ENCODE measurements at places on chromosomes 12 and 14.
A peak's percentile ranks its signal among the peaks of the same experiment; 100 is the strongest.

GRCh38 chr12:89101440-89101839, 250.9 kb downstream of the DUSP6 start:
- no peak for DNase-seq

DNA sequence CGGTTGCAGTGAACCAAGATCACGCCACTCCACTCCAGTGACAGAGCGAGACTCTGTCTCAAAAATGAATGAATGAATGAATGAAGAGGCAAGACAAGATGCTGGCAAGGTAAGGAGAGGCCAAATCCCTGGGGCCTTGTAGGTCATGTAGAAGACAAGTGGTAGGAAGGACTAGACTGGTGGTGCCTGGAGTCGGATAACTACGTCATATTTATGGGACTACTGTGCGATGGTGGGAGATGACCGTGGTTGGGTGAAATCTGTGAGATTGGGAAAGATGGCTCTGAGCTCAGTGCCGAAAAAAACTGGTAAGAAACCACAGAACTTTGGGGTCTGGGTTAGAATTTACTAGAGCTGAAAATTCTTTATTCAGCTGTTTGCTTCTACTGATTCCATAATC, 50.6 kb downstream of the HELB start:
- DNase-seq = no peak

DNA sequence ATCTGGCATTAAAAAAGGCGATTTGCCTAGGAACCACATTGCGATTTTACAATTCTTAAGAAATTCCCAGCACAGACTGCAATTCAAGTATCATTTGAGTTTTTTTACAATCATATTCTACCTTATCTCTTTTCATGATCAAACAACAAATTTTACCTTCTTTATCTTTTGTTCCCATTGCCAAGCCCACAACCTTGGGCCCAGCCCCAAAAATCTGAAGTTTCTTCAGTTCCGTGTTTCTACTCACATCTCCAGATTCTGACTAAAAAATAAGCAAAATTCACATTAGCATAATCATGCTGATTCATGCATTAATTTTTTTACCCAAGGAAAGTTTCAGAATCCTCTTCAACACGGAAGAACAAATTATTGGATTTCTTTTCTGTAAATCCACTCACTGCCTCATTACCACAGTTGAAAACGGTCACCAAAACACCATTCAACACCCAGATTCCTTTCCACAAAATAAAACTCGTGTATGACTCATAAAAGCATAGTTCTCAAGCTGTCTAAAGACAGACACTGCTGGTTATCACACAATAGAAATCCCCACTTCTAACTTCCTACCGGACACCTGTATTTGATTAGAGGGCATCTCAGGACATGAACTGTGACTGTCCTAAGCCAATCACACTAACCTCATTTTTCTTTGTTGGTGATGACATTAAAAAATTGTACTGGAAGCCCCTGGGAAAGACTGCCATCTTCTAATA, 32.7 kb downstream of the KDM5A start:
- DNase-seq = peak; percentile 37

- DNase-seq = no peak
Observed at GRCh38 chr12:111046896-111047295, 126.5 kb upstream of the MYL2 start.

DNA sequence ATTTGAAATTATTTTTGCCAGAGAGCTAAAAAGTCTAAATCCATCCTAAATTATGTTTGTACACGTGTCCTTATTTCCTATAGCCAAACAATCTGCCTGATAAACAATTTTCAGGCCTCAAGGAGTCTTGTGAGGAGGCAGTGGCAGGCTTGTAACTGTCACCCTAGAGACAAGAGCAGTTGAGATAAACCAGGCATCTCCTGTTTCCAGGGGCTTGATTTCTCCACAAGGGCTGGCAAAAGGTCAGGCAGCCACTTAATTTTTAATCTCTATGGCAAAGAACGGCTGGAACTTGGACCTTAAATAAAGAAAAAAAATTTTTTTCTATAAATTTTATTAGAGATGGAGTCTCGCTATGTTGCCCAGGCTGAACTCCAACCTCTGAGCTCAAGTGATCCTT, 15.5 kb downstream of the PKP2 start:
- no peak for DNase-seq

- DNase-seq = no peak
Observed at GRCh38 chr14:105059035-105059924, 6.0 kb downstream of the GPR132 start.

DNA sequence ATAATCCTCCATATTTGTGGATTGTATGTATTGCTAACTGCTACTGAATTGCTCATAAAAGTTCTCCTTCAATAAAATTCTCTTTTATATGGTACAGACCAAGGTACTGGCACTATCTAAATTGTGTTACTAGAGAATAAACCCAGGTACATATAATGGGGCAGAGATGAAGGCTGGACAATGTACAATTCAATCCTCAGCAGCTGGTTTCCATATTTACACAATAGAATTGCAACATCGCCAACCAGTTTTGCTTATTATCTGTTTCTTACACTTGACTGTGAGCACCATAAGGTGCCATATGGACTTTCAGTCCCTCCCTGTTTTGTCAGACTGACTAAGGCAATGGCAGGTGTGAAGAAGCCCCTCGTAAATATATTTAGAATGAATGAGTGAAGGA, 18.1 kb downstream of the KITLG start:
- DNase-seq = no peak

GRCh38 chr14:47300796-47301195, 374.6 kb downstream of the MDGA2 start:
- DNase-seq = peak; percentile 13

GRCh38 chr12:66901138-66901932, 222.5 kb upstream of the GRIP1 start:
- DNase-seq = no peak

- no peak for DNase-seq
Observed at GRCh38 chr14:23300687-23301223, 1.9 kb downstream of the PPP1R3E start.

- DNase-seq = no peak
Observed at GRCh38 chr14:90559811-90560492, 163.1 kb downstream of the CALM1 start.

DNA sequence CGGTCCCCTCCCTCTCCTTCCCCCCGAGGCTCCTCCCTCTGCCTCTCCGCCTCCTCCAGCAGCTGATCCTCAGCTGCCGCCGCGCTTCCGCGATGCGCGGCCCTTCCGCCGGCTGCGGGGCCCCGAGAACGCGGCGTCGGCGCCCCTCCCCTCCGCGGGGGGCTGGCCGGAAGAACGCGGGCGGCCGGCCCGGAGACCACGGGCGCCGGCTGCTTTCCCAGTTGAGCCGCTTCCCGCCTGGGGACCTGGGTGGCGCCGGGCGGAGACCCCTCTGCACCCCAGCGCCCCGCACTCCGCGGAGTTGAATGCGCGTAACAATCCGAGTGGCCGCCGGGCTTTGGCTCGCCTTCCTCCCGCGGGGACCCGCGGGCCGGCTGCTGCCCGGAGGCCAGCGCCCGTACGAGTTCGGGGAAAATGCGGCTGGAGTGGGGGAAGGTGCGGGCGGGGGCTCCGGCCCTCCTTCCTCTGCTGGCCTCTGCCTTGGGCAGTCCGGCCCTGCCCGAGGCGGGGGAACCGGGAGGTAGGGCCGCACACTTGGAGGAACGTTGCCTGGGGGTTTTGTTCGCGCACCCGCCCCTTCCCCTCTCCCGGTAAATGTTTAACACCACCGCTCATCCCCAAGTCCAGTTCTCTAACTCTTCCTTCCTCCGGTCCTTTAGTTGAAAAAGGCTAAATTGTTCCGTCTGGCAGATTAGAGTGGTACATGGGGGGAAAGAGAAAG, 393 bp upstream of the DCAF5 start:
- DNase-seq = no peak

DNA sequence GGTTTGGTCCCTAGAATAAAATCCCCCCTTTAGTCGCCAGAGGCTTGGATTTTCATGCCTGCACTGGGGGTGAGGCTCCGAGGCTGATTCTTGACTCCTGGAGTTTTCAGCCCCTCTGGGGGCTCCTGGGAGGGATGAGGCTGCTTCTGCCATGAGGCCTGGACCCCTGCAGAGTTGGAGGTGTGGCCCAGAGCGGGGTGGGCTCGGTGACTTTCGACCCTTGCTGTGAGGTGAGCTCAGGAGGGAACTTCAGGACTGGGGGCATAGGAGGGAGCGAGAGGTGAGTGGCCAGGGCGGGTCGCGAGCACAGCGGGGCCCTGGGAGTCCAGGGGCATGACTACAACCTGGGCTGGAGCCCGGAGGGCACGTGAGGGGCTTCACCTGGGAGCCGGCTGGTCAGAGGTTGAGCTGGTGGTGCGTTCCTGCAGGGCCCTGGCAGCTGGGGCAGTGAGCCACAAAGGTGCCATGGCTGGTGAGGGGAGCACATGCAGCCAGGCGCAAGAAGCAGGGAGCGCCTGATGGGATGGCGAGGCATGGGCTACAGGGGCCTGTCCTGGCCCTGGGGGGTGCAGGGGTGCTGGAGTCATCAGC, 168.2 kb downstream of the KIF26A start:
- no peak for DNase-seq

GRCh38 chr14:37673439-37673838, 78.0 kb downstream of the TTC6 start:
- DNase-seq = no peak

DNA sequence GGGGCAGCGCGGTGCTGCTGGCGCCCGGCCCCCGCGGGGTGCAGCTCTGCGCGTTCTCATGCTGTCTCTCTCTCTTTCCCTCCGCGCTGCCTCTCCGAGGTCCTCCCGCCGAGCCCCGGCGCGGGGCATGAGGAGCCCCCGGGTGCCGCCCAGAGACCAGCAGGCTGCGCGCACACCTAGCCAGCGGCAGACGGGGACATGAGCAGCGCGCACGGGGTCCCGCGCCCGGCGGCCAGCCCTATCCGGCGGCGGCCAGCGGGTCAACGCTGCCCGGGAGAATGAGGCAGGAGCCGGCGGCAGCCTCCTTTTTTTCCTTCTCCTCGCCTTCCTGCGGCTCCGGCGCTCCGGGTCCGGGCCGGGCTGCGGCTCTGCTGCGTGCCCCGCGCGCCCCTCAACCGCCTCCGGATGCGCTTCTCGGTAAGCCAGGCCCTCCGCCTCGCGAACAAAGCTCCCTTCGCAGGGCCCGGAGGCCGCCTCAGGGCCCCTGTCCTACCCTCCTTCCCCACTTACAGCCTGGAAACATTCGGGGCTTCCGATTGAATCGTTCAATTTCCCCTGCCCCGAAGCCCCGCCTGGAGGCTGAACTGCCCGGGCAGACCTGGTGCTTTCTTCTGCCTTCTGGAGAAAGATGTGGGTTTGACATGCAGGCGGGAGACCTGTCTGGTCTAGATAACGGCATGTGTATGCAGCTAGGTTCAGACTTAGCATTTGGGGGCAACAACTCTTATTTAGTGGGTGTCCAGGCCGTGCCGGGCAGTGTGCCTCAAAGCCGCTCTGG, at the start of gene TUNAR:
TSS of gene TUNAR (plus strand) at position 72 of the 778 bp plus-strand sequence.
- no peak for DNase-seq

GRCh38 chr12:54126029-54126695, 62.6 kb downstream of the SMUG1 start:
- DNase-seq = peak; percentile 29

GRCh38 chr12:58530742-58531062, 389.6 kb downstream of the LRIG3 start:
- peak; percentile 53 for DNase-seq

DNA sequence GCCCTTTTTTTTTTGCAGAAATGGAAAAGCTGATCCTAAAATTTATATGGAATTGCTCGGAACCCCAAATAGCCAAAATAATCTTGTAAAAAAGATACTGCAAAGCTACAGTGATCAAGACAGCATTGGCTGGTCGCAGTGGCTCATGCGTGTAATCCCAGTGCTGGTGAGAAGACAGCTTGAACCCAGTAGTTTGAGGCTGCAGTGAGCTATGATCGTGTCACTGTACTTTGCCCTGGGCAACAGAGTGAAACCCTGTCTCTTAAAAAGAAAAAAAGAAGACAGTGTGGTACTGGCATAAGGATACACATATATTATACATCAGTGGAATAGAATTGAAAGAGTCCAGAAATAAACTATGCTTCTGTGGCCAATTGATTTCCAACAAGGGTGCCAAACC, 5.4 kb downstream of the ITGB7 start:
- DNase-seq = no peak

DNA sequence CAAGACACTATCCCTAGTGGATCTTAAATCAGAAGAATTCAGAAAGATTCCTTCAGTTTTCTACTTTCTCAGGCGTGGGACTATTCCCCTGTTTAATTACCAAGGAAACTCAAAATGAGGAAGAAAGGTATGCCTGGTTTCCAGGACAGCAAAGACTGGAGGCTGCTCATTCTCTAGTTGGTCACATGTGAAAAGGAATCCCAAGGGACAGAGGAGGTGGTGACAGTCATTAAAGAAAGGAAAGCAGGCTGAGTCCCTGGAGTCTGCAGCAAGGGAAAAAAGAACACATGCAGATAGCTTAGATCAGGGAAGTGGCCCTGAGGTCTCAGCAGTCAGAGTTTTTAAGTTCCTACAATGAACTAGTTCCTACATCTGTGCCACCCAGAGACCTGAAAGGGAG, 165.4 kb upstream of the CCDC198 start:
- no peak for DNase-seq

DNA sequence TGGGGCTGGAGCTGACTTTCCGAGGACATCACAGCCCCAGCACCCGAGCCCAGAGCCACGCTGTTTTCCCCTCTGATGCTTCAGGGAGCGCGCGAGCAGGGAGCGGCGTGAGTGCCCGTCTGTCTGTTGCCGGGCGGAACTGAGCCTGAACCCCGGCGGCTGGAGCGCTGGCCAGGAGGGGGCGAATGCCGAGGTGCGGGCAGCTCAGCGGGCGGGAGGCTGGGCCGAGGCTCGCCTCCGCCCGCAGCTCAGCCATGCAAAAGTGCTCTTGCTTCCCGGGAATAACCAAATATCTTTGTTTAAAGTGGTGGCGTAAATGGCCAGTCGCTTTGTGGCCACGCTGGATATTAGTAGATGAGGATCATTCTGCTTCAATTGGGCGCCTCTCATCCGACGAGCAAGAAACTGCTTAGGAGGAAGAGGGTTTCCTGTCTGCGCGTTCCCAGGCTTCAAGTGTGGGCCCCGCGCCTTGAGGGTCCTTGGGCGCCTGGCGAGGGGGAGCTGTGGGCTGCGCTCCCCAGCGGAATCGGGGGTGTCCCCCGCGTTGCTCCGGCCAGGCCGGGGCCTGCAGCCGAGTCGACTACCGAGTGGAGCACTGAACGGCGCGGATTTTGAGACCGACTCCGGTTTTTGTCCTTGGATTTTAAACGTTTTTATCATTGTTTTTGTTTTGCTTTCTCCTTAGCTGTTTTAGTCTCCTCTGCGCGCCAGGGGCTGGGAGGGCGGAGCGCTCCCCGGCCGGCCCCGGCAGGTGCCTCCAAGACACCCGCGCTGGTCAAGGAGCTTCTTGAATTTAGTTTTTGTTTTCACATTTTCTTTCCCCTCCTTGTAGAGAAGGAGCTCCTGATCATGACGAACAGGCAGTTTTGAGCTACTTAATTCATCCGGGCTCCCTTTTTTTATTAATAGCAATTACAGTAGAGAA, 831 bp upstream of the NKX2-1 start:
- no peak for DNase-seq

Measured in HS-5 (cell line).